ENCODE measurements at places on chromosomes 6 and 20.

DNA sequence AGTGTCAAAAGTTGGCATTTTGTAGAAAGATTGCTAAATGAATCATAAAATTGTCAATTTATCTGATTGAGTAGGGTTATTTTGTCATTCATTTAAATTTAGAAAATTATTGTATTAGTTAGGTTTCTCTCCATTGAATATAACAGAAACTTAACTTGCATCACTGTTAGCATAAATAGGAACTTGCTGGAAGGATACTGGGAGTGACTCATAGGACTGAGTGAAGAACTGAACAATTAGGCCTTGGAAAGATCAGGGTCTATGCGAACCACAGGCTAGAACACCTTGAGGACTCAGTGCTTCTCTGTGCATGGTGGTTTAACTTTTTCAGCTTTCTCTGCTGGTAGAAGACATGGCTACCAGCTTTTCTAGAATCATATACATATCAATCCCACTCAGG lies 67.7 kb upstream of the IFNGR1 start:
- DNase-seq, result no peak

- DNase-seq, result no peak
Measured at GRCh38 chr6:62516291-62517141, 230.5 kb upstream of the KHDRBS2 start.

DNA sequence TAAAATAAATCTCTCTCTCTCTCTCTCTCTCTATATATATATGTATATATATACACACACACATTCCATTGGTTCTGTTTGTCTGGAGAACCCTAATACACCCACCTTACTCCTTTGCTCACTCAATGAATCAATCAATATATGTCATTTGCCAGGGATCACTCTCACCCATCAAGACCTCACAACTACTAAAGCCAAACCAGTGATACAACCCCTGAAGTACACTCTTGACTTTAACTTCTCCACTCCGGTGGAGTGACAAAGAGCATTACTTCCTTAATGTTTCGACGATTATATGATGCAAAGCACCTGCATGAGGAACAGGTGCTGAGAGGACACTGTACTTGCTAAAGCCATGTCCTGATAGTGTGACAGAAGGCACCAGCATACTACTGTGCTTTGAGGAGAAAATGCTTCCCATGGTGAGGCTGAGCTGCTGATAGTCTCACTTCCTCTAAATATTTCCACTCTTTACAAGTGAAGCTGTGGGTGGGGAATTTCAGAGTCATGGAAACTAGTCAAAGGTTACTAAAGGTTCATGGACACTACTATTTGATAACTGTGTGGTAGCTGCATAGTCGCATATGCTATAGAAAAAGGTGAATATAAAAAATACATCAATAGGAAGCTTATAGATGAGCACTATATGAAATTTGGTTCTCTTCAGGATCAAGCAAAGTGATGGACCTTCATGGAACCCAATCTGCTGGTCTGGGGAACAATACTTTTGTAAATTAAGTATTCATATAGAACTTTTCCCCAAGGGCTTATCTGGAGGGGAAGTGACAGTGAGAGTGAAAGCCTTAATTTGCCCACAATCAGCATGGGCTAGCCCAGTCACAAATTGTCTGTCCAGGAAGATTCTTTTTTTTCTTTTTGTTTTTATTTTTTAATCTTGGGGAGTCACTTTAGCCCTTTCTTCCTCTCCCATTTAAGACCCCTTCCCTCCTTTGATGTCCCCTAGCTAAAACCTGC lies 141.9 kb upstream of the NEDD9 start:
- DNase-seq, result no peak

DNA sequence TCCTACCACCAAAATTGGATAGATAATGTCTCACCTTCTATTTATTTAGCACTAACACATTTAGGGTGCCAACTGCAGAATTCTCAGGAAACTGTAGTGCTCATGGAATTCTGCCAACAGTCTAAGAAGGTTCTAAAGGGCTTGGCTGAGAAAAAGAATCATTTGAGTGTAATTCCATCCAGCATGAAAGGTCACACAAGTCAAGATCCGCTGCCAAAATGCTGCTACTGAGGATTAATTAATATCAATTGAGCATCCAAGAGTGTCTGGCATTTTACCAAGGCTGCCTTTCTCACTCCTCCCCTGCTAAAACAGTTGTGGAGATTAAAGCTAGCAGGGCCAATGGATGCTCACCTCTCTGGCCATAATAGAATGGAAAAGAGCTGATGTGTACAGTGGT lies 112.7 kb downstream of the FHL5 start:
- DNase-seq, result no peak

DNA sequence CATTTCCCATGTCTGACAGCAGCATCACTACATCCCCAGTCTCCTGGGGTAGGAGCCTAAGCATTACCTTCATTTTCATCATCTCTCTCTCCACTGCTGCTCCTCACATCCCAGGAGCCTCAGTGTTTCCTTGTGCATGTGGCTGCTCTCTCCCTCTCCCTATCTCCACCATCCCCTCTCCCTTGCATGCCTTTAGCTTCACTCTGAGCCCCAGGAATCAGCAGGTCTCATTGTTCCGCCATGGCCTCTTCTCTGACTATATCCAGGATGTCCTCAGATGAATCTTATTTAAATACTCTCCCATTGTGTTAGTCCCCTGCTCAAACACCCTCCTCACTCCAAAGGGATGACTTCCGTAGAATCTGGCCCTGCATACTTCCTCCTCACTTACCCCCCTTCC lies 79.4 kb downstream of the FAXC start:
- no peak for DNase-seq

DNA sequence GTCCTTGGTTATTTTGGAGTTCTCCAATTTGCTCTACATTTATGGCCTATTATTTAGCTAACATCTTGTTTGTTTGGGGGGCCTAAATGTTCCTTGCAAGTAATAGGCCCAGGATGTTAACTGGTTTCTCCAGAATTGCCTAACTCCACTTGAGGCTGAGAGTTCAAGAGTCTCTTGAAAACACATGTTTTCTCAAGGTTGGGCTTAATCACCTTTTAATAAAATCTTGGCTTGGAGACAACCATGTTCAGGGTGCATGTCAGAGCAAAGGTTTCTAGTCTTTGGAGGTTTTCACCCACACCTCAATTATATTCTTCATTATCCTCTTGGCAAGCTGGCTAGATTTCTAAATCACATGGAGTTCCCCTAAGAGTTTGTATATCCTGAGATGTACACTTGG lies 54.2 kb downstream of the KLHL31 start:
- DNase-seq, result no peak

GRCh38 chr20:61953037-61954021 lies 112.4 kb downstream of the TAF4 start:
- DNase-seq, result no peak

GRCh38 chr6:39102821-39103136 lies 12.2 kb downstream of the SAYSD1 start:
- DNase-seq, result no peak

- DNase-seq, result no peak
Measured at GRCh38 chr20:32957459-32957858, 46.8 kb downstream of the SUN5 start.

GRCh38 chr6:19662911-19663310 lies 174.3 kb upstream of the ID4 start:
- DNase-seq, result no peak
